ENCODE measurements at places on chromosomes 12 and 14.

DNA sequence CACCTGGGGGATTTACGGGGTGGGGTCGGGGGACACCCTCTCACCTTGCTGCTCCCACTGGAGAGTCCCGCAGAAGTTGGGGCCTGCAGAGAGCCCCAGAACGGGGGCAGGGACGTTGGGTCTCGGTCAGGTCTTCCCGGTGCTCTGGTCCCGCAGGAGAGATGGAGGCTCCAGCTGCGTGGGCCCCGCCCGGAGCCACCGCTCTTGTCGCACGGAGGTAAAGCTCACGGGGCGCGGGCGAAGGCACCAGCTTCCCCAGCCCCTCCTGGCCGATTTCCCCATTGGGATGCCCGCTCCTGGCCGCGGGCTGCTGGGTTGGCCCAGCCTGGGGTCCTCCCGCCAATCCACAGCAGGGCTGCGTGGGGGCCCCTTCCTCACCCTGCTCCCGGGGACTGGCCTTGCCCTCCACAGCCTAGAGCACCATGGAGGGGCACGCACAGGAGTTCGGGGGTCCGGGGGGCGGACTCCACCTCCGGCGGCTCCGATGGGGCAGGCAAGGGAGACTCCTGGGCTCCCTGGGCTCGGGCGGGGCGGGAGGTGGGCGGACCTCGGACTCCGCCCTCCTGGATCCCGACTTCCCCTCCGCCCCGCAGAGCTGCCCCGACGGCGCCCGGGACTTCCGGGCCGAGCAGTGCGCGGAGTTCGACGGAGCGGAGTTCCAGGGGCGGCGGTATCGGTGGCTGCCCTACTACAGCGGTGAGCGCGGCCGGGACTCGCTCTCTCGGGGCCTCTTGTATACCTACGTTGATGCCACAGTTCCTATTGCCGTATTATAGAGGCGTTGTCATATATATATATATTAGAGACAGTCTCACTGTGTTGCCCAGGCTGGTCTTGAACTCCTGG lies 8.4 kb downstream of the PAPLN start:
- peak; percentile 25 for DNase-seq

- no peak for DNase-seq
Measured at GRCh38 chr12:575129-575502, 88.1 kb downstream of the NINJ2 start.

DNA sequence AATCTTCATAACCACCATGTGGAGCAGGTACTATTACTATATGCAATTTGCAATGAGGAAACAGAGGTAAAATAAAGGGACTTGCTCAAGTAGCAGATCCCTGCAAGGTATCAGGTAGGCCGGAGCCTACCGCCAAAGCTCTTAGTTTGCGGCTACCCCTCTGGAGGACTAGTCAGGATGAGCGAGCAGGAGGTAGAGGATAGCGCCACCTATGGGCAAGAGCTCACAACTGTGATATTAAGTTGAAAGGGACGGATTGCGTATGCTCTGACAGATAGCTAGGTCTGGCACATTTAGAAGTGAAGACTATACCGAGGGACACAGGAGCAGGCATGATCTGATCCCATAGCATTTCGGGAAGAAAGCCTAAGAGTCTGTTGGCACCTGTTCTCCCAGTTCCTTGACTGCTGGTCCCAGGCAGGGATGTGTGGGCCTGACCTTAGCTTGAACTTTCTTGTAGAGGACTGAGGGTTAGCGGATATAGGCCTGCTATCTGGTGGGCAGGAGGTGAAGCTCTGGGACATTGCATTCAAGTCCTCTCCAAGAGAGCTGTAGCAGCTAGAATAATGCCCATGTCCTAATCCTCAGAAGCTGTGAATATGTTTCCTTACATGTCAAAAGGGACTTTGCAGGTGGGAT lies 48.0 kb downstream of the SLC17A8 start:
- DNase-seq: peak; percentile 63

- DNase-seq: no peak
Measured at GRCh38 chr12:117593815-117594400, 232.5 kb upstream of the NOS1 start.

GRCh38 chr12:131129839-131130238 lies 176.1 kb downstream of the ADGRD1 start:
- no peak for DNase-seq

- DNase-seq: no peak
Measured at GRCh38 chr14:26896447-26896846, 298.6 kb upstream of the NOVA1 start.

GRCh38 chr14:24079491-24080141 lies 8.3 kb downstream of the CPNE6 start:
- DNase-seq: peak; percentile 73

GRCh38 chr14:104265918-104266630 lies 127.7 kb downstream of the KIF26A start:
- DNase-seq: no peak

- DNase-seq: peak; percentile 14
Measured at GRCh38 chr12:27064397-27065342, 17.7 kb downstream of the C12orf71 start.

- no peak for DNase-seq
Measured at GRCh38 chr12:26810330-26810729, 22.7 kb downstream of the ITPR2 start.

DNA sequence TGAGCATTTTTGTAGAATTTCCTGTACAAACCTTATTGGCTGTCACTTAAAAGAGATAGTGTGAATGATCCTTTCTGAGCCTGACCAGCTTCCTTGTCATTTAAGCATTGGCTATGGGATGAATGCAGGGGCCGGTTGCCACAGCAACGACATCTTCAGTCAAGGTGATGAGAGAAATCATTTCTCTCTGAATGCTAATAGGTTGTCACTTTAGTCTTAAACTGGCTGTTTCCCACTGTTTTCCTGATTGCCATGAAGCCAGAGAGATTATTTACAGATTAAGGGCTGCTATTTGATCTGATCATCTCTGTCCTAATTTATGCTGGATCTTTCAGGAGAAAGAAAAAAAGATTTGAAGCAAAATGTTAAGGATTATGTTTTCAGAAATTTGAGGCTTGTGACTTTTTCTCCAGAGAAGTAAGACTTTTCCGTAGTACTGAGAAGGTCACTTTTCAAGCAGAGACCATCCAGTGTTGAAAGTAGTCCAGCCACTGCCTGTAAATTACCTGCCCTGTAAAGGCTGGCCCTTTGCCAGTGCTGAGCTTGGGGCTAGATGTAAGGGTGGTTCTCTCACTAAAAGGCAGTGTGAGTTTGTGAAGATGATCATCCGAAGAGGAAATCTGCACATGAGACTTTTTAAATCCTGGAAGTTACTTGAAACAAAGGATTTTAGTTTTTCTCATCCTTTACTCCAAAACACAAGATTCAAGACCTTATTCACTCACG lies 235.6 kb downstream of the DACT1 start:
- DNase-seq: no peak

- DNase-seq: no peak
Measured at GRCh38 chr14:65937960-65938316, 525.4 kb downstream of the FUT8 start.

DNA sequence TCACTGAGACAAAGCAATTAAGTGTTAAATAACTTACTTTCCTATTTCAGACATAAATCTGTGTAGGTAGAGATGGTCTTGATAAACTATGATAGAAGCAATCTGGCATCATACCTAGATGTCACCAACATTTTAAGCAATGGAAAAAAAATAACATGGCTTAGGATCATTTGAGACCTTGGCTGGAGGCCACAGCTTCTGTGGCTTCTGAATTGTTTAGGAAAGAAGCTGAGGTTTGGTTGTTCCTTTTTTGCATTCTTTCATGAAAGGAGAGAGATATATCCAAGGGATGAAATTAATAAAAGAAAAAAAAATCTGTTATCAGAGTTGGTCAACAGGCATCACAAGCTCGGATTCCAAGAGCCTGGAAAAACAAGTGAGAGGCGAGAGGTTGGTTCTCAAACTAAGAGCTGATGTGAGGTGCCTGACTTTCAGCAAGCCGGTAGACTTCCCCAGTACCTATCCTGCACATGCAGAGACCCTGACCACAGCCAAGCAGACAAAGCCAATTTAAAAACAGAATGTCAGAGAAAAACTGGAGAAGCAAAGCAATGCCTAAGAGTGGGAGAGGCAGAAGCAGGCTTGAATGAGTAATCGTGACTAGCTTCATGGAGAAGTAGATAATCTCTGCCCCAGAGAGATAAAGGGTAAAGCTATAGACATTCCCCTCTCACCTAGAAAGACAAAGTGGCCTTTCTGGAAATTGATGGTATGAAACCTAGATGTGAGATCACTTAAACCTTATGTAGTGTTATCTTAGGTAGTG lies 43.4 kb upstream of the ST8SIA1 start:
- DNase-seq: no peak

DNA sequence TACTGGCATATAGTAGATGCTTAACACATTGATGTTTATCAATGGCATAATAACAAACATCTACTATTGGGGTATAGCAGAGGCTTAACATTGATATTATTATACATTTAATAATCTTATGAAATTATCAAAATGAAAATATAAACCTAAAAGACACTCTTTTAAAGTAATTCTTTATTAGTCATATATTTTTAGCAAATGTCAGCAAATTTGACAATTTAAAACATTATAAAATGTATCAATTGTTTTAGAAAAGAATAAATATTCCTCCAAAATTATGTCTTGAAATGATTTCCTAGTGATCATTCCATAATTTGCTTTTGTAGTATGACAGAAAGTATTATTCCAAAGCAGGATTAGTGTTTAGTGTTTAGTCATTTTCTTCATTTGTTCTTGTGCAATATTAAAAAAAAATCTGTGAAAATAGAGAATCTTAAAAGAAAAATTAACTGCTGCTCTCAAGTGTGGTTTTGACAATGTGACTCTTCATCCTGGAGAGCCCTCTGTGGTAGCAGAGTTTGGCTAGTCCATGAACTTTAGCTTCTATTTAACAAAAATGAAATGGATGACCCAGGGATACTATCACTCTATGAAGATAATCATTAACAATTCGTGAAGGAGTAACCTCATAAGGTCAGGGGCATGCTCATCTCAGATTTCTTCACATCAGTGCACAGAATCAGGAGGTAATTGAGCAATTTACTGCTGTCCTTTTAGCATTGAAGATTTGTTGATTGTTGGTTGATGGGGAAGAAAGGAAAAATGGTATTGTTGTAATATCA lies 1018.5 kb downstream of the LRFN5 start:
- no peak for DNase-seq

GRCh38 chr12:112924986-112925385 lies 13.3 kb upstream of the OAS3 start:
- no peak for DNase-seq

DNA sequence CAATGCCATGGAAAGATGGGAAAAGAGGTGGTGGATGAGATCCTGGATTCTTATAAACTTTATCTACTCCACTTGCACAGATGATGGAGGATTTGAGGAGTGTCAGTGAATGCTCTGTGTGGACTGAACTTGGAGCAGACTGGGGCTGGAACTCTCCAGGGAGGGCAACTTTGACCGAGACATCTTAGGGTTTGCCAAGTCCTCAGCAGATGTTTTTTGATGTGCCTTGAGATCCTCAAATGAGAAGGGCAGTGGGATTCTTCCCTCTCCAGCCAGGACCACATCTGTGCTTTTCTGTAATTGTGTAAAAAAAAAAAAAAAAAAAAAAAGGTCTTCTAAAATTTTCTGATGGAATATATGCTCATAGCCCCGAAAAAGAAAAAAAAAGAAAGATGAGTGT lies 23.0 kb upstream of the MYL2 start:
- DNase-seq: no peak

DNA sequence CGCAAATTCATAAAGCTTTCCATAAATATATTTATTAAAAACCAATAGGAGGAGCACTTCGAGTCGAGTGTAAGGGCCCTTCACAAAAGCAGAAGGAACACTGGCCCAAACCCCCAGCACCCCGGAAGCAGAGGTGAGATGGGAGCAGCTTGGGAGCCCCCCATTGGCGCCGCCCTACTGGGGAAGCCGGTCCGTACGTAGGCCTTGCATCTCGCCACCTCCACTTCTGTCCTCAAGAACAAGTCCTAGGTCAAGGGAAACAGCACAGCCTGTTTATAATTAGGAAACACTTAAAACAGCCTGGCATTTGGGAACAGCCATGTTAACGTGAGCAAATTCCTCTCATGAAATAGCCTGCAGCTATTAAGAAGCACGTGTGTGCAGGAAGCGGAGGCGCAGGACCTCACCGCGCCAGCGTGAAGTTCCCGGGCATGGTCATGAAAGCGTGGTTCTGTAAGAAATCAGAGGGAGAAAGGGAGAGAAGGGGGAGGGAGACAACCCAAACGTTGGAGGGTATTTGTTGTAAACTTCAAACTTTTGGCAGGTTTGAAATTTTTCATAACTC lies 7.7 kb downstream of the ANKRD9 start:
- DNase-seq: no peak

DNA sequence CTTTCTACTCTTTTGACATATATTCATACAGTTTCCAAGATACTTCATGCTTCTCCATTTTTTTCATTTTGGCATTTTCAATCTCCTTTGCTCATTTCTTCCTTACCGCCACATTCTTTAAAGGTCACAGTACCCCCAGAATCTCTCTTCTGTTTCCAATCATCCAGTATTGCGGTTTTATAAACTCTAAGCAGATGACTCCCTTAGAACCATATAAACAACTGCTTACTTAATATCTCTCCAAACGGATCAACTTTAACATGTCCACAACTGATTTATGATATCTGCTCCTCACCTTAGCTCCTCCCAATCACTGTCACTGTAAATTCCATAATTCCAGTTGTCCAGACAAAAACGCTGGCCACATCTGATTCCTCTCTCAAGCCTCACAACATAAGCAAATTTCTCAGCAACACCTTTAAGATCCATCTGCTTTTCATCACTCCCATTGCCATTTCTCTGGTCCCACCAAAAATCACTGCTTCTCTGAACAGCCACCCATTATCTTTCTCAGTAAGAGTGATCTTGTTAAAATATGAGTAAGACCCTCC lies 49.6 kb downstream of the HNRNPC start:
- no peak for DNase-seq

DNA sequence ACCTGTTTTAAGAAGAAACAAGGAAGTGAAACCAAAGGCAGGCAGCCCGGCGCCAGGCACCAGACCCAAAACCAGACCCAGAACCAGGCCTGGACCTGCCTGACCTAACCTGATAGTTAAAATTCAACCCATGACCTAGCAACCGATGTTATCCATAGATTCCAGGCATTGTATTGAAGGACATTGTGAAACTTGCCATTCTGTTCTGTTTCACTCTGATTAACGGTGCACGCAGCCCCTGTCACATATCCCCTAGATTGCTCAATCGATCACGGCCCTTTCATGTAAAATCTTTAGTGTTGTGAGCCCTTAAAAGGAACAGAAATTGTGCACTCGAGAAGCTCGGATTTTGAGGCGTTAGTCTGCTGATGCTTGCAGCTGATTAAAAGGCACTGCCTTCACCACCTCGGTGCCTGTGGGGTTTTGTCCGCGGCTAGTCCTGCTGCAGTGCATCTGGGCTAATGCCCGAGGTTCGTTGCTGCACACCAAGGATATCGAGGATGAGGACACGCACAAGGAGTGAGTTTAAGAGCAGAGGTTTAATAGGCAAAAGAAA lies 262.5 kb upstream of the TMEM132C start:
- no peak for DNase-seq

Measured in HL-60 (cell line).